Right kidney (tissue), 9 donors: ENCODE measurements at places on chromosomes 5 and 9.

DNA sequence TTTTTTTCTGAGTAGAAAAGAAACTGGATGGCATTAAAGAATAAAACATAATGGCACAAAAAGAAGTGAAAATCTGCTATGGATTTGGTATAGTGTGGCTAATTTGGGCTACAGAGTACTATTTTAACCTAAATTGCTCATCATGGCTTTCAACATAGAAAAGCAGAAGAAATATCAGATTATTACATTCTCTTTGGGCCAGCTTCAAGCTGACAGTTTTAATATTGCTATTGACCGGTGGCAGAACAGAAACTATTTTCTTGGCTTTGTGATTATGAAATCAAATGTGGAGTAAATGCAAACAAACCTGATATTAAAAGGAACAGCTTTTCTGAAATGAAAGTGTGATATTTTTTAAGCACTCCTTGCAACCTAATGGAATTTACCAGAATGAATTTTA, 301.5 kb downstream of the EPB41L4A start:
- no peak for DNase-seq

DNA sequence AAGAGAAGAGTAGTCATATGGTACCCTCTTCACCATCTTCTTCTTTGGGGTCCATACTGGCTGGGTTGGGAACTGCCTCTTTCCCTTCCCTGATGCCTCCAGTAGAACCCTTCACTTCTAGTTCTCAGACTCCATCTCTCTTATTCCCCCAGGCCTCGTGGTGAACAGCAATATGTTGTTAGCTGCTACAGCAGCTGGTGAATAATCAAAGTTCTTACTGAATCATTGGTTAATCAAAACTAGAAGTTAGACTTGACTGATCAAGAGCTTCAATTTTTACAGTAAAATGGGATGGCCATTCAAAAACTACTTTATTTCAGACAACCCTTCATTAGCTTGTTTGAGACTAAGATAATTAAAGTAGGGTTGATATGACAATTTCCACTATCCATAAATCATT, 190.9 kb upstream of the GNA14 start:
- no peak for DNase-seq

DNA sequence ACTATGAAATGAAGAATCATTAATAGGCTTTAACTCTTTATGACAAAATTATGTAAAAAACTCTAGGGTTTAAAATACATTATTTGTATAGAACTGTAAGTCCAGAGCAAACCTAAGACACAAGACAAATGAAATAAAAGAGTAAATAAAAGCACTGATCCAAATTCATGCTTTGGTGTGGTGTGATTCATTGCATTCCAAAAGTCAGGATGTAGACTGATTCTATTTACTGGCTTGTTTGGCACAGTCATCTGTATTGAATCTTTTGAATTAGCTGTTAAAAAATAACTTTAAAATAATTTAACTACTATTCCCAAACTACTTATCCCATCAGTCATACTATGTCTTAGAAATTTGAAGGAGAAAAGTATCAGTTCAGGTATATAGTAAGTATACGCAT, 31.1 kb downstream of the IL4 start:
- no peak for DNase-seq

- no peak for DNase-seq
Measured at GRCh38 chr9:133693703-133694529, 44.2 kb downstream of the SARDH start.

DNA sequence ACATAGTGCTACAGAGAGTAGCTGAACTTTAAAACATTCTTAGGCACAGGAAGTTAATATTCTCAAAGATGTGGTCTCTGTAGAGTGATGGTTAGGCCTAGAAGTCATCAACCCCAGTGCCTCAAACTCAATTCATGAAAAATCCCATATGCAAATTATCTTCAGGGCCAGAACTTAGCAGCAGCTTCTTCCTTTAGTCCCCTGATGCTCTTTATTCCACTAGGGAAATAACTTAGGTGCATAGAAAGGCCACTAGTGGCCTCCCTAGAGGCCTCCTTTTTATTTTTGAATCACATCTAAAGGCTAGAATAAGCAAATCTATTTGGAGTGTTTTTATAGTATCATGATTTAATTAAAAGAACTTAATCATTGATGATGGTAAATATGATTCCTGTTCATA, 88.3 kb downstream of the GIN1 start:
- DNase-seq: no peak

GRCh38 chr5:143395638-143396352, 7.7 kb downstream of the NR3C1 start:
- no peak for DNase-seq

DNA sequence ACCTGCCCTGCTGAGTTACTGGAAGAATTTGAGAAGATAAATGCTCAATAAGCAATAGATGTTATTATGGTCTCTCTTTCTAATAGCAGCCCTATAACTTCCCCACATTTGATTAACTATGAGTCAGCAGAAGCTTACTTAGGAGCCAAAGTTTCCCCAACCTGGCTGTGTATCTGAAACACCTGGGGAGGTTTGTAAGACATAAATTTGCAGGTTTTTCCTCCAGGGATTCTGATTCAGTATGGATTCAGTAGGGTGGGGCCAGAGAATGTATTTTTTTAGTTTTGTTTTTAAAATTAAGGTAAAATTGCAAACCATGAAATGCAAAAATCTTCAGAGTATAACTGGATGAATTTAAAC, 44.9 kb upstream of the GNPDA1 start:
- no peak for DNase-seq

- DNase-seq: no peak
Measured at GRCh38 chr5:126674145-126674544, 73.4 kb downstream of the PHAX start.

GRCh38 chr5:74632947-74633356, 7.6 kb downstream of the ENC1 start:
- no peak for DNase-seq

DNA sequence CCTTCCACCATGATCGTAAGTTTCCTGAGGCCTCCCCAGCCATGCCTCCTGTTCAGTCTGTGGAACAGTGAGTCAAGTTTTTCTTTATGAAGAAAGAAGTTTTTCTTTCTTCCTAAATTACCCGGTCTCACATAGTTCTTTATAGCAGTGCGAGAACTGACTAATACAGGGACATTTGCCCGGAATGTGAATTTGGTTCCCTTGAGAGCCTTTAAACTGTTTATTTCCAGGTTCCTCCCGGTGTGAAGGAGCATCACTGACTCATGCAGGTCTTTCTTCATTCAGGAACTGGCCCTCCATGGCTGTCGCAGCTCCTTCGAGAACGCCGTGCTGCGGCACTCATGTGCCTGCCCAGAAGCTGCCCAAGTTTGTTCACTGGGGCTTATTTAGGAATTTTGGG, 87.7 kb downstream of the PTCH1 start:
- no peak for DNase-seq

GRCh38 chr5:52807723-52808122, 20.0 kb downstream of the ITGA1 start:
- no peak for DNase-seq

DNA sequence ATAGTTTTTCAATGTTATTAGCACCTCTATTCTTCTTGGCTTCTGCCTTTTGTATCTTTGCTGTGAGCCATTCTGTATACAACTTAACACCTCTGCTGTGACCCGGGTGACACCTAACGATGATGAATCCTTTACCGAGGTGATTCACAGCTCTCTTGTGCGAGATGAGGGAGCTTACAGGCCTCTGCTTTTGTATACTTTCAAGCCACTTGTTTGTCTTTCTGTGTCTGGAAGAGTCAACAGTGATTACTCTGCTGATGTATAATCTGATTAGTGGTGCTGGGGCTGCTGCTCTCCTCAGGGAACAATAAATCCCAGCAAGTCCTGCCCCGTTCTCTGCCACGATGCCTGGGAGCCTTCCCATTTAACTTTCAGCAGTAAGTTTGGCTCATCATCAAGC, 442.9 kb upstream of the SGCD start:
- DNase-seq: no peak

GRCh38 chr5:168106008-168106761, 185.3 kb upstream of the WWC1 start:
- no peak for DNase-seq

DNA sequence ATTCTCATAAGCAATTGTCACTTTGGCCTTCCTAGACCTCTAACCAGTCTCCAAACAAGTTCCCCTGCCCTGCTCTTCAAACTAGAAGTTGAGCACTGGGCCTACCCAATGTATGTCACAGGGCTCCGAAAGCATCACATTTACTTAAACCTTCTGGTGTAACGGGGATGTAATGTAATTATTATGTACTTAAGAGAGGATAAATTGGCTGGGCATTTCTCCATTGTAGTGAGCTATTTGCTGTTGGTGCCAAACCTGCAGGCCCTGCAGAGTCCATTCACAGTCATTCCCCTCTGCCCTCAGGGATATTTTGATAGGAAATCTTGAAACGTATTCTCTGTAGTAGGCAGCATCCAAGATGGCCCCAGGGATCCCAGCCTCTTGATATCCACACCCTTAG, 64.2 kb upstream of the GNE start:
- no peak for DNase-seq

GRCh38 chr5:555058-555623, 30.9 kb upstream of the SLC9A3 start:
- DNase-seq: no peak

GRCh38 chr9:69003051-69003450, 10.9 kb downstream of the PRKACG start:
- no peak for DNase-seq

GRCh38 chr5:56873056-56873455, 36.3 kb upstream of the SETD9 start:
- DNase-seq: no peak
